Stimulated activated CD4-positive, alpha-beta T cell treated with anti-CD3 and anti-CD28 coated beads, TNF-alpha, amount 100 ng/mL, for 24 hours (primary cell): ENCODE measurements at places on chromosomes 2 and 18.

DNA sequence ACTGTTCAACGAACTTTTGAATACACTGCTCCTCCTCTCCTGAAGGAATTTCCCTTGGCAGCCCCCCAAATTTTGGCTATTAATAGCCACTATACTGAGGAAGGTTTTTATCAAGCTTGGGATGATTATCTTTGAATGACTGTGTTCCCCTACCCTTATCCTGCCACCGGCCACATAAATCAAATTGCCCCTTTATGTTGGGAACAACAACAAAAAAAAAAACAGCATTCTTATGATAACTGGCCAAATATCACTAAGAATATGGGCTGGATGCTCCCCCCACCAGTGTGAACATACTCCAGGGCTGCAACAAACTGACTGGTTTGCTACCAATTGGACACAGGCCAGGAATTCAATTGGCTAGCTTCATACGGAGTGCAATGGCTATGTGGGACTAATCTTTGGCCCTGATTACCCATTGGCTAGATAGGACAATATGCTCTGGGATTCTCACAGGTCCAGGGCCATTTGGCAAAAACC, 20.6 kb downstream of the DUSP11 start:
- DNase-seq, result no peak

DNA sequence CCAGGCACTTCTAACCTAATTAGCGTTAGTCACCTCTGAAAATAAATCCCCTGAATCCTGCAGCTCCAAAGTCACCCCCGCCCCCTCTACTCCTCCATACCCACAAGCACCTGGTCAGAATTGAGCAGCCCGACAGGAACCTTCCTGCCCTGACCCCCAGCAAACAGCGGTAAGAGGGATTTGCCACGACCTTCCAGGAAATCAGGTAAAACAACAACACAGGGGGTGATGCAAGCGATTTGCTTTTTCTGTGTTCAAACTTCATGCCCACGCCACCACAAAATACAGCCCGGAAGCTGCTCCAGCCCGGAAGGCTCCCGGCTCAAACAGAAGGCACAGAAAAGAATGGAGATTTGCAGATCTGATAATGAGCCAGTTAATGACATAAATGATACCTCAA, 367.1 kb downstream of the GPD2 start:
- no peak for DNase-seq

- no peak for DNase-seq
Measured at GRCh38 chr18:75253784-75254183, 43.2 kb downstream of the TSHZ1 start.

- DNase-seq, result no peak
Measured at GRCh38 chr18:5527603-5528002, 16.2 kb downstream of the EPB41L3 start.

- no peak for DNase-seq
Measured at GRCh38 chr2:233301811-233302210, 5.8 kb upstream of the SAG start.

- no peak for DNase-seq
Measured at GRCh38 chr2:33209976-33210375, 263.2 kb downstream of the LTBP1 start.

DNA sequence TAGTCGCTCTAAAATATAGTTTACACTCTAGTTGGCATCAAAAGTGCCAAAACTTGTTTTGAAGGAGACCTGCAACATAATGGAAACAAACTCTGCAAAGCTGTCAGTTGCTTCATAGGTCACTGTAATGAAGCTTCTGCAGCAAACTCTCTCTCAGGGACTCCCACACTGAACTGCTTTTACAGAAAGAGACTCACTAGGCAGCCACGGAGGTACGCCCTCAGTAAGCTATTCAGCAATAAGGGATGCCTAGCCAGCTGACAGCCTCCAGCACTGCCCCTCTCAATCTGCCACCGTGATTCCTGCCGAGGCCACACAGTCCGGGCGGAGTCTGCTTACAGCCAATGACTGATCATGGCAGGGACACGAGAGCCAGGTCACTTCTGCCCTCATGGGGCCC, 51.1 kb downstream of the COLEC12 start:
- DNase-seq, result no peak

DNA sequence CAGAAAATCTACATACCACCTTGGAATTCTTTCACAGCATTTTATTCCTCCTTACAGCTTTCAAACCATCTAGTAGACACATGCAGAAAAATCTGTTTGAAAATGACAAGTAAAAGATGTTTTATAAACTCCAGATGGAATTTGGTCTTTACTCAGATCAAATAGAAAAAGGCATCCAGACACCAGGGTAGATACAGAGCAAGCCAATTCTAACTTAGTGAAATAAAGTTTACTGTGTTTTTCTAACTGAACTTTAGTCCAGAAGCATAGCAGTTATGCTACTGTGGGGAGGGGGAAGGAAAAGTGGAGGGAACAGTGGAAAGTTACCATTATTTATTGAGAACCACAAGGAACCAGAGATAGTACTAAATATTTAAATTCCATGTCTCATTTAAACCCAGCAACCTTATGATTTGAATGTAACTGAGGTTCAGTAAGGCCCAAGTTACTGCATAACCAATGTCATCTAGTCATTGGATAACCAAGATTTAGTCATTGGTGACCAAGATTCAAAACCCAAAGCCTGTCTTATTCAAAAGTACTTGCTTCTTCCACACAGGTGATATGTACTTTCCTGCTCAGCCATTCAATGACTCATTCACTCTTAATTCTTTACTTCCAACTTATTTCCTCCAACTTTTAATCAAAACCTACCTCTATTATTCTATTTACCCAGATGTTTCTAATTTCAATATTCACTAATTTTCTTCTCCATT, 57.7 kb downstream of the RAD51AP2 start:
- DNase-seq, result no peak

GRCh38 chr2:233700028-233700635, 7.4 kb downstream of the UGT1A6 start:
- DNase-seq, result no peak

DNA sequence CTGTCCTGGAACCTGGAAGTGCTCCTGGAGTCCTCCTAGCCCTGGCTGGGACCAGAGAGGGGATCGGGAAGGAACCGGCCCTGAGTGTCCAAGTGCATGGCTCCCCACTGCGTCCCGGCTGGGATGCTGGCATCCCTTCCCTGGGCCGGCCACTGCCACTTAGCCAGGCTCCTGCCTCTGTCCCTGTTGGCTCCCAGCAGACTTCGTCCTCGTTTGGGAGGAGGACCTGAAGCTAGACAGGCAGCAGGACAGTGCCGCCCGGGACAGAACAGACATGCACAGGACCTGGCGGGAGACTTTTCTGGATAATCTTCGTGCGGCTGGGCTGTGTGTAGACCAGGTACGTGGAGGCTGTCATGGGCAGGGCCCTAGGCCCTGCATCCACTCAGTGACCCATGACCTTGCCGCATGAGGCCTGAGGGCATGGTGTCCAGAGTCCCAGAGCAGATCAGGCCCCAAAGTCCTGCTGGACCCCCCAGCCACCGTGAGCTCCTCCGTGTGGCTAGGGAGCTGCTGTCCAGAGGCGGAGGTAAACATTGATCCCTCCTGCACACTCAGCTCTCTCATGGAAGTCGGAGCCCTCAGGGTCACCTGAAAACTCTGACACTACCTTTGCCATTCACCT, 7.1 kb downstream of the ANO7 start:
- DNase-seq, result no peak

DNA sequence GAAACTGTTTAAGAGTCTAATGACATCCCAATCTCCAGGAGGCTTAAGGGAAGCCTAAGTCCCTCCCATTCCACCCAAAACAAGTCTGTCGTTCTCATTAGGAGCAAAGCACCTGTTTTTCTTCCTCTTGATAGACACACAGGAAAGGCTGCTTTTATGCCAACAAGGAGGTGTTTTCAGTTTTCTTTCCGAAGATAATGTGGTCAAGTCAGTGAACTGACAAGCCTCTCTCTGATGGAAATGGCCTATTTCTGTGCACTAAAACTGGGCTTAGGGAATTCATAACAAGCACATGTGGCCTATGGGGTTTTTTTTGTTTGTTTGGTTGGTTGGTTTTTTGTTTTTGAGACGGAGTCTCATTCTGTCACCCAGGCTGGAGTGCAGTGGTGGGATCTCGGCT, 36.2 kb downstream of the FBLN7 start:
- no peak for DNase-seq

GRCh38 chr2:208172125-208172524, 8.7 kb upstream of the CRYGA start:
- DNase-seq, result no peak

DNA sequence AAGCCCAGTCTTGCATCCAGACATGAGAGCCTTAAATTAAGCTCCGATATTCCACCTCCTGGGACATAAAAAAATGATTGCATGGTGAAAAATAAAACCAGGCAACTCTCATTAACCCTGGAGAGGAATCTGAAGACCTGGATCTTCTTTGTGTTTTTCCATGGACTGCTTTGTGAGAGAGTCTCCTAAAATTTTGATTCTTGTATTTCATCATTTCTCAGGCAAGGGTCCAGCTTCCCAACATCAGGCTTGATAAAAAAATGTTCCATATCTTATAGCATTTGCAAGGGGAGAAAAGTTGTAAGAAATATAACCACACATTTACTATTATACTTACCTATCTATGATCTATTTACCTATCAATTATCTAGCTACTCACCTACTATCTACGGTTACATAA, 327.5 kb upstream of the SPHKAP start:
- no peak for DNase-seq

DNA sequence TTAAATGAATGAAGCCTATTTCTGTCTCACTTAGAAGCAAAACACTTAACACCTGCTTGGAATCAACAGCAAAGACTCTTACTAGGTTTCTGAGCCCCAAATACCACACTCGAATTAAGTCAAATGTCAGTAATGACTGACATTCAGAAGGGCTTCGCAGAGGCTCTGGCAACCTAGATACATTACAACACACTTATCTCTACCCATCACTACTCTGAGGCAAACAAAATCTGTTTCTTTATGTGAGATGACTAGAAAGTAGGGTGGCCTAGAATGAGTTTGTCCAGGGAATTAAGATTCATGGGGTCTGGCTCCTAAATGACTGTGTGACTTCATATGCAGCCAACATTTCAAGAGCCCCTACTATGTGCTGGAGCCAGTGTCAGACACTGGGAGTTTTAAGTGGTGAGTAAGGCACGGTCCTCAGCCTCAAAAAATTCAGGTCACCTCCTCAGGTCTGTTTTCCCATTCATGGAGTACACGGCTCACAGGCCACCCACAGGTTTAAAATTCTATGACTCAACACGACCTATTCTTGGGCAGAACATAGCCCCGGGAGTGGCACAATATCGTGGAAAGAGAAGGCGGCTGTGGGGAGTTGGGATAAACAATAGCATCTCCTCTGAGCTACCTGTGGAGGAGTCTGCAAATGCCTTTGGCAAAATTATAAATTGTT, 150.3 kb upstream of the ZFP36L2 start:
- DNase-seq, result no peak
